ENCODE measurements at places on chromosomes 5 and 9. TPM values are rescaled to one million over a fixed set of nuclear protein-coding genes. Genes with fewer than 3 reads are reported as not detected.

Gene AGXT2
- total RNA-seq = not detected

Gene LCN12
- 15.9 TPM for total RNA-seq

Gene AK8
- total RNA-seq = 2.1 TPM

Gene NR2F1-AS1
- total RNA-seq = 13.4 TPM

Gene CDC26
- 27.0 TPM for total RNA-seq

Gene DNAH5
- total RNA-seq = 0.34 TPM

Gene CCDC152
- total RNA-seq = not detected

Gene HRH2
- total RNA-seq = 2.8 TPM

Gene ANKRD31
- 1.4 TPM for total RNA-seq

Gene GMCL2
- not detected for total RNA-seq

Gene ARID3C
- not detected for total RNA-seq

Gene SH2D3C
- 3.4 TPM for total RNA-seq

DNA sequence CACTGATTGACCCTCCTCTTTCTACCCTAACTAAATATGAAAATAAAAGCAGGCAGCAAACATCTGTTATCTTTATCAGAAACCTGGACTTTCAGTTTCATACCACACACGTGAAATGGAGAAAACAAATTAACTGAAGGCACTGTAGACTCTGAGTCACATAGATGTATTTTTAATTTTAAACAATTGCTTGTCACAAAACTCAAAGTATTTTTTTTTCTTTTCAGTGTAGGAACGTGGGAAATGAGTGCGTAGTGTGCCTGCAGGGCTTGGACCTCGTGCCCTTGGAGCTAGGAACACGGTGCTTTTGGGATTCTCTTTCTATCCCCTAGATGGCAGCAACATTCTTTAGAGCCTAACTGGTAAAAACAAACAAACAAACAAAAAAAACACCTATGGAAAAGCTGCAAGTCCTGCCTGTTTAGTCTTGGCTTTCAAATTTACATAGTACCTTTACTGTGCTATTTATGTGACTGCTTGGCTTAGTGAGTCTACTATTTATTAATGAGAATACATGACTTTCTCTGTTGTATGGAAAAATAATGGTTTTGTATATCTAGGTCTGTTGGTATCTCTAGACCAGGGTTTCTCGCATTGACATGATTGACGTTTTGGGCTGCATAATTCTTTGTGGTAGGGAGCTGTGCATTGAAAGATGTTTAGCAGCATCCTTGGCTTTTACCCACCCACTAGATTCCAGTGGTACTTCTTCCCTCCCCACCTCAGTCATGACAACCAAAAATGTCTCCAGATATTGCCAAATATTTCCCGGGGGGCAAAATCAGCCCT is 16.8 kb upstream of the ACTBL2 start:
- DNase-seq = no peak

GRCh38 chr5:133606835-133607234 is 5.5 kb downstream of the FSTL4 start:
- DNase-seq = no peak

DNA sequence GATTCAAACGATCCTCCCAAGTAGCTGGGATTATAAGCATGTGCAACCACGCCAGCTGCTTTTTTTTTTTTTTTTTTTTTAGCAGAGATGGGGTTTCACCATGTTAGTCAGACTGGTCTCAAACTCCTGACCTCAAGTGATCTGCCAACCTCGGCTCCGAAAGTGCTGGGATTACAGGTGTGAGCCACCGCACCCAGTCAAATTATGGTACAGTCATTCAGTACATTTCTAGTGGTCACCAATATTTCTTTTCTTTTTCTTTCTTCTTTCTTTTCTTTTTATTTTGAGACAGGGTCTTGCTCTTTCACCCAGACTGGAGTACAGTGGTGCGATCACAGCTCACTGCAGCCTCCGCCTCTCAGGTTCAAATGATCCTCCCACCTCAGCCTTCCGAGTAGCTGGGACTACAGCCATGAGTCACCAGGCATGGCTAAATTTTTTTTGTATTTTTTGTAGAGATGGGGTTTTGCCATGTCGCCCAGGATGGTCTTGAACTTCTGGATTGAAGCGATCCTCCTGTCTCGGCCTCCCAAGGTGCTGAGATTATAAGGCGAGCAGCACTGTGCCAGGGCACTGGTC is 25.4 kb upstream of the DCP2 start:
- DNase-seq = no peak

DNA sequence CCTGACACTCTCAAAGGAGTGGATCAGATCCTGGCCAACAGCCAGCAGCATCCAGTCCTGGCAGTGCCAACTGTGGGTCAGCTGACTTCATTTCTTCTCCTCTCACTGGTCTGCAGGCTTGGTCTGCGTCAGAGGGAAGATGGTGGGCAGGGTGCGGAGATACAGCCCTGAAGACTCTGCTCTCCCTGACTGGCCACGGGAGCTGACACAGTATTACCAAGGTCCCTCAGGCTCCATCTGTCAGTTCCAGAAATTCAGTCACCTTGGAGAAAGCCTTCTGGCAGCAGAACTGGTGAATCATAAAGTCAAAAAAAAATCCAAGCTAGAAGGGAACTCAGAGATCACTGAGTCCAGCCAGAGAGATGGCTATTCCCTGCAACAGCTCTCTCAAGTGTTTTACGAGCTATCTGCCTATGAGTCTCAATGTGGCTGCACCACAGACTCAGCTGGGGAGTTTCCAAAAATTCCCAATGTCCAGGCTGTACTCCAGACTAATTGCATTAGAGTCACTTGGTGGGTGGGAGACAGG is 27.9 kb downstream of the C1QTNF2 start:
- no peak for DNase-seq

GRCh38 chr5:32003981-32004380 is 170.1 kb downstream of the GOLPH3 start:
- no peak for DNase-seq

DNA sequence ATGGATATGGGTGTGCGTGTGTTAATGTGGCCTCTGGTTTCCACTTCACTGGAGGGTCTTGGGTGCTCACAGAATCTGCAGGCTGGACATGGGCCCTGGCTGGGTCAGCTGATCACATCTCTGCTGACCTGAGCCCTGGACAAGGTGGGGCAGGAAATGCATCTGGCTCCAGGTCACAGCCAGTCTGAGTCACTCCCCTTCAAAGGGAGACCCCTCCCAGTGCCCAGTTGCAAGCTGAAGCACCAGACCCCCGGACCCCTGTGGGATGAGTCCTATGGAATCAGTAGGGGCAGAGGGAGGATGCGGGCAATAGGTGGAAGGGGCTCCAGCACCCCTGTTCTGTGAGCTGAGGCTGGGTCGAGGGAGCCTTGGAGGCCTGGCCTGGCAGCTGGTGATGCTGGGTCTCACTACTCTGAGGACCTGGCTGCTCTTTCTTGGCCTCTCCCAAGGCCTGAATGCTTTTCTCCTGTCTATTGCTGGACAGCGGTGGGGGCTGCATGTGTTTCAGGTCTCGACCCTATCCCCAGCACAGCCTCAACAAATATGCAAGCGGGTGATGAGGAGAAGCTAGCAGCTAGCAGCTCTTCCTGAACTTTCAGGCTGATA is 54.5 kb downstream of the PHF2 start:
- peak; percentile 28 for DNase-seq

- no peak for DNase-seq
These were observed 57.1 kb upstream of the IZUMO3 start for GRCh38 chr9:24602693-24603352.
